ENCODE measurements at places on chromosomes 2 and 18.
A peak's percentile ranks its signal among the peaks of the same experiment; 100 is the strongest.

- DNase-seq = no peak
These were observed 152.6 kb downstream of the RTN4 start for GRCh38 chr2:54897420-54898310.

- DNase-seq = no peak
These were observed 183.7 kb downstream of the GFPT1 start for GRCh38 chr2:69203166-69203985.

- no peak for DNase-seq
These were observed 14.7 kb upstream of the MRPL33 start for GRCh38 chr2:27756544-27757498.

- no peak for DNase-seq
These were observed 110.9 kb upstream of the BZW1 start for GRCh38 chr2:200700856-200701255.

- DNase-seq = peak; percentile 2
These were observed 253.8 kb downstream of the FBXO15 start for GRCh38 chr18:73893880-73894279.

DNA sequence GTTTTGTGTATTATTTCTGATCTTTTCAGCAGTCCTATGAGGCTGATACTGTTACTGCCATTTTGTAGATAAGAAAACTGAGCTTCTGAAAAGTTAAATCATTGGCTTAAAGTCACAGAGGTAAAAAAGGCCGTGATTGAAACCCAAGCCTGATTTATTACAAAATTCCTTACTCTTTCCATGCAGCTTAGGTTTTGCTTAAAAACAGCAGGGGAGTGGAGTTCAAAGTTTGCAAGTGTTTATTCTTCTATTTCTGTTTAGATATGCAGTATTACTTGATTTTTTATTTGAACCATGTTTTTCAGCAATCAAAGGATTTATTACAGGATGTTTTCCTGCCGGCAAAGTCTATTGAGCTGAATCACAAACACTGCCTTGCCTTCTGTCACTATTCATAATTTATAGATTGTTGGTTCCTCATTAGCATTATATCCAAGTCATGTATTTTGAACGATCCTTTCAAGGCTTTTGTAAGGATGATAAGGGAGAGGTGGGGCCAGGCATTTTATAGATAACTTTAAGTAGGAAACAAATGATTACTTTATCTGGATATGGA lies 31.9 kb upstream of the MSTN start:
- DNase-seq = no peak

- no peak for DNase-seq
These were observed 41.4 kb downstream of the AQP12A start for GRCh38 chr2:240732911-240733622.

DNA sequence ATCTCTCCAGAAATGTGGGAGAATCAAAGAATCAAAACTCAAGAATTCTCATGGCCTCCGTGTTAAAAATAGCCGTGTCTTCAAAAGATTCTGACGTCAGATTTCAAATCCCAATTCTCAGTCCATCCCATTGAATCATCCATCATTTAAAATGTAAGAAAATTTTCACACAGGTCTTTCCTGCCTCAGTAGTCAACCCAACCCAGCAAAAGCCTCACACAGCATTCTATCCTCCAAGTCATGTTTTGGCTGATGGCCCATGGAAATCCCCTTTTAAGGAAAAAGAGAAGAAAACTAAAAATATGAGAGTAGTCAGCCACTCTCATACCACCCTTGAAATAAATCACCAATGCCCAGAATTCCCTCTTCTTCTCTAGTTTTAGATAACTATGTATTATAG lies 211.8 kb downstream of the C1D start:
- DNase-seq = peak; percentile 16

- no peak for DNase-seq
These were observed 126.9 kb downstream of the NFATC1 start for GRCh38 chr18:79522451-79523205.

- no peak for DNase-seq
These were observed 416.1 kb downstream of the ZNF521 start for GRCh38 chr18:24935896-24936295.

DNA sequence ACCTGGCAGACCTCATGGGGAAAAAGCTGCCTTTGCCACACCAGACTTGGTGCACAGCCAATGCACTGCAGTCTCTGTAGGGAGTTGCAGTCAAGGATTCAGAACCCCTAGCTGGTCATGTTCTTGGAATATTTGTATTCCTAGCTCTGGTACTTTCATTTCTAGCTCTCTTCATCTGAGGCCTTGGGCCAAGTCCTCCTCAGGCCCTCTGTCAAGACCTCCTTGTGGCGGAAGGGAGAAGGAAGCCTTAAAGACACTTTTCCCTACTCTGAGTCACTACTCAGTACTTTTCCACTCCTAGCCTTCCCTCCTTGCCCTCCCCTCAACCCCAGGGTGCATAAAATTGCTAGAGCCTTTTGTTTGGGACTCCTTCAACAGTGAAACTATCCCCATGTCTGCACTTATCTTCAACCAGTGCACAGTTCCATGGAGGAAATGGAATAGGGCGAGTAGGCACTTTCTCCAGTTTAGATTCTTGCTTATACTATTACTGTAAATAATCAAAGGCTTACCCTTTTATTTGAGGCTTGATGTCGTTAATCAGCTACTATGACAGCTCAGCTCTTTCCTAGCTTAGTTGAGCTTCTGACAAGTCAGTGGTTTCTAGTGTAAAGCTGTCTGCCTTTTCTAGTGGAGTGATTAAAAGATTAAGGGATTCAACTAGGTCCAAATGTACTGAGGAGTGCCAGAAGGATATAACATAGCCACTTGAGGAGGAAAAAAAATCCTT lies 15.8 kb downstream of the M1AP start:
- peak; percentile 52 for DNase-seq

GRCh38 chr2:149920389-149920788 lies 332.8 kb upstream of the MMADHC start:
- DNase-seq = no peak

DNA sequence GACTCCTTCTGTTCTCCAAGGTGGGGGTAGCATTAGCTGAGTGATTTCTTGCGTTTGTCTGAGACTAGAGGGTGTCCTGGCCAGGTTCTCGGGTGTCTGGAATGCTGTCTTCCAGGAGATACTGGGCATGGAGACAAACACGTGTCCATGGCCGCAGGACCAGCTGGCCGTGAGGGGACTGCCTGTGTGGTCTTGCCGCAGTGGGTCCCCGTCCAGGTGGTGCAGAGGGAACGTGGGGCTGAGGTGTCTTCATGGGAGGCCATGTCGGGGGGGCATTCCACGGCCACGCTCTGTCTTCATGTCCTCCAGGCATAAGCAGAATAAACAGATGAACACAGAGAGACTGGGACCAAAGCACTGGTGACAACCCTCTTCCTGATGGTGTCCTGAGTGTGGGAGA lies 66.6 kb downstream of the SMIM21 start:
- DNase-seq = no peak

DNA sequence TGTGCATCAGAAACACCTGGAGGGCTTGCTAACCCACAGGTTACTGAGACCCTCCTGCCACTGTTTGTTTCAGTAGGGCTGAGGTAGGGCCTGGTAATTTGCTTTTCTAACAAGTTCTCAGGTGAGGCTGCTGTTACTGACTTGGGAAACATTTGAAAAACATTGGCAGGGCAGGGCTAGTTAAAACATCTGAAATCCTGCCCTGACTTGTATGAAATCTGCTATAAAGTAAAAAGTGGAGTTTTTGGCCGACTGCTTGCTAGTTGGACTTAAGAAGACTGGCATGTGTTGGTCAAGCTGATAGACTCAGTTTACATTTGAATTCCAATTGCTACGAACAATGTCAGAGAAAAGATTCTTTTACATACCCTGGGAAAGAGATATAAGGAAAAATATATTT lies 111.6 kb upstream of the DLX2 start:
- DNase-seq = no peak

- no peak for DNase-seq
These were observed 22.2 kb upstream of the MYL1 start for GRCh38 chr2:210337159-210337558.

DNA sequence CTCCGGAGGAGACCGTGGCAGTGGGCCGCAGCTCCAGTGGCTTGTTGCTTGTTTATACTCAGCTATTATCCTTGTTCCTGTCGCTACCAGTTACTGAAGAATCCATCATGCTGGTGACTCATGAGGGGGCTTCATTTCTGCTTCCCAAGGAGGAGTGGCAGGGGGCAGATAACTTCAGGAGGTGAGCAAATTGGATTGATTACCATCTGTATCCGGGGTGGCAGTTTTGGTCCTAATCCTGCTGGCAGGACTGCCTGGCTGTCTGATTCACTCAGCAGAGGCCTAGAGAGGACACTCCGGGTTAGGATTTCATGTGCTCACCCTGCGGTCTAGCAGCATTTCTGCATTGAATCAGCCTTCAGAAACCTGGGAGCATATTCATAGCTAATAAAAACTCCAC lies 230.0 kb downstream of the ACTR3 start:
- no peak for DNase-seq

DNA sequence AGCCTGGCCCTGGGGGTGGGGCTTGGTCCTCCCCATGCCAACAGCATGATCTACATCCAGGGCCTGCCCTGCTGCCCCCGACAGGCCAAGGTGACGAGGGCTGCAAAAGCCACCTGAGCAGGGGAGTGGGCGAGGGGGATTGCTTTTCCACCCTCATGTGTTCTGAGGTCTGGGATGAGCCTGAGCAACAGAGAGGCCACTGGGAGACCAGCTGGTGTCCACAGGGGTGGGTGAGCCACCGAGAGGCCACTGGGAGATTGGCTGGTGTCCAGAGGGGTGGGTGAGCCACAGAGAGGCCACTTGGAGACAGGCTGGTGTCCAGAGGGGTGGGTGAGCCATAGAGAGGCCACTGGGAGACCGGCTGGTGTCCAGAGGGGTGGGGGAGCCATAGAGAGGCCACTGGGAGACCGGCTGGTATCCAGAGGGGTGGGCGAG lies 147.4 kb upstream of the GPC1 start:
- DNase-seq = no peak

- DNase-seq = peak; percentile 84
These were observed 43.4 kb upstream of the TNFRSF11A start for GRCh38 chr18:62281684-62282083.

GRCh38 chr2:28545590-28546200 lies 49.8 kb downstream of the PLB1 start:
- no peak for DNase-seq

GRCh38 chr2:209049608-209050007 lies 374.2 kb upstream of the MAP2 start:
- DNase-seq = no peak

DNA sequence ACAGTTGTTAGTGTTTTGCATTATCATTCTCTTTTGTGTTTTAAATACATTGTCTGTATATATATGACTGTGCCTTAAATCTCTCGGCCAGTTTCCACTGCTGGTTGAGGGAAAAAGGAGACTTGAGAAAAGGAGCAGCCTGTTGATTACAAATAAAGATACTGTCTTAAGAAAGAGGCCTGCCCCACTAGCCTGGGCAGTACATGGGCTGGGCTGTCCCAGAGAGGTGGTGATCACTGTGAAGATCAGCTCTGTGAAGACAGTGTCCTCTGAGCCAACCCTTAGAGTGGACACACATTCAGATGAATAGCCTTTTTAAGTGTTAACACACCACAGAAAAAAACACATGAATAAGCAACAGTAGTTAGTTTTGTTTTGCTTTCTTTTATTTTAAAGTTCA lies 10.0 kb upstream of the OTX1 start:
- DNase-seq = no peak

GRCh38 chr18:12113999-12114646 lies 20.5 kb downstream of the ANKRD62 start:
- DNase-seq = no peak

- no peak for DNase-seq
These were observed 47.8 kb upstream of the NT5C1B start for GRCh38 chr2:18637196-18637595.

- no peak for DNase-seq
These were observed 45.2 kb downstream of the TMEM185B start for GRCh38 chr2:120177973-120178372.

DNA sequence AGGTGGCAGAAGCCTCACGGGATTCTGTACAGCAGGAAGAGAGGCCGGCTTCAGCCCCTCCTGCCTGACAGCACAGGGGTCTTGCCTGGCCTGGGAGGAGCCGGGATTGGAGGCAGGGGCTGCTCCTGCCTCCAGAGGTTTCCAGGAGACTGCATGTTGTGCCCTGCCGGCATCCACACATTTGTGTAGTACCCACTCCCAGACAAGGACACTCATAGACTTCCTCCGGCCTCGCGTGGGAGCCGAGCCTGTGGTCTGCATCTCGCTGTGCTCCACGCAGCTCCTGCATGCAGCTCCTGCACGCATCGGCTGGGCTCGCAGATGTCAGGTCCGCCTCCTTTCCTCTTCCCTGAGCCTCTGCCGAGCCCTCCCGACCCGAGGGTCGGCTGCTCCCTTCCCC lies 34.7 kb downstream of the TPO start:
- no peak for DNase-seq

DNA sequence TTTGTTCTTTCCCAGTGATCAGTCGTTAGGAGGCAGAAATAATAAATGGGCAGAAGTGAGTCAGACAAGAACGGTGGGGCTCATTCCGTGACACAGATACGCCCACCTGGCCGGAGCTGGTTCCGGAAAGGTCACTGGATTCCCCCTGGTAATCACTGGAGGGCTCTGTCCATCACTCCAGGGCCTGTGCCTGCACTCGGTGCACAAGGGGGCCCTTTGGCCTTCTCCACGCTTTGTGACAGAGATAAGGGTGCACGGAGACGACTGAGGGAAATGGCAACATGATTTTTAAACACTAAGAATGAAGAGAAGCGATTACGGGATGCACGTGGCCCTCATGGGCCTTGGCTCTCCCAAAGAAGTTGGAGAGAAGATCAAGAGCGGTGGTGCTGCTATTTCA lies 84.4 kb downstream of the PTGR3 start:
- DNase-seq = no peak

DNA sequence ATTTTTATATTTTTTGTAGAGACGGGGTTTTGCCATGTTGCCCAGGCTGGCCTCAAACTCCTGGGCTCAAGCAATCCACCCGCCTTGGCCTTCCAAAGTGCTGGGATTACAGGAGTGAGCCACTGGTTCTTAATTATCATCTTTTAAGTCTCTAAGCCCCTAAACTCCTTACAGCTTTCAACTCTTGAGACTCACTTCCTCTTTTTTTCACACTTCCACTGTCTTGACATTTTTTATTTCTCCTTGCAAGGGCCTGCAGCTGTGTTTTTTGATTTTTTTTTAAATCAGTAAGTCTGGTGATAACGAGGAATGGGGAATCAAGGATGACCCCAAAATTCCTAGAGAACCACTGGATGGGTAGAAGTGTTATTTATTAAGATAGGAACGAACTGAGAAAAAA lies 8.6 kb upstream of the ABCB11 start:
- no peak for DNase-seq

GRCh38 chr2:53787614-53788289 lies 908 bp downstream of the ERLEC1 start:
- peak; percentile 35 for DNase-seq

GRCh38 chr2:219057709-219058540 lies 2.8 kb downstream of the IHH start:
- peak; percentile 56 for DNase-seq

- no peak for DNase-seq
These were observed 25.3 kb downstream of the MBP start for GRCh38 chr18:77107292-77107691.

DNA sequence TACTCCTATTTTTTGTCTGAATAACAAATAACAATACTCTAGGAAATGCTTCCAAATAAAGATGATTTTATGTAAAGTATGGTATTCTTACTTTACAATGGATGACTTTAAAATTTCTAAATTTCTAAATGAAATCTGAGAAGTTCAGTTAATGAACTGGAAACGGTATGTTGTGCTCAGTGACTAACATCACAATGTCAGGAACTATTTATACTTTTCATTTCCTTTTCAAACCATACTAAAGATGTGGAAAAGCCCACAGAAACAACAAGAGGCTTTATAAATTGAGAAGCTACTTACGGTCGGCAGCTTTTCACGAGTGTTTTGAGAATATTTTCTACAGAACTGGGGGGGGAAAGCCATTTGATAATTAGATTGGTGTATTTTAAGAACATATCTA lies 31.1 kb downstream of the PSME4 start:
- no peak for DNase-seq
